ENCODE measurements at places on chromosomes 7 and 10.
A peak's percentile ranks its signal among the peaks of the same experiment; 100 is the strongest.

DNA sequence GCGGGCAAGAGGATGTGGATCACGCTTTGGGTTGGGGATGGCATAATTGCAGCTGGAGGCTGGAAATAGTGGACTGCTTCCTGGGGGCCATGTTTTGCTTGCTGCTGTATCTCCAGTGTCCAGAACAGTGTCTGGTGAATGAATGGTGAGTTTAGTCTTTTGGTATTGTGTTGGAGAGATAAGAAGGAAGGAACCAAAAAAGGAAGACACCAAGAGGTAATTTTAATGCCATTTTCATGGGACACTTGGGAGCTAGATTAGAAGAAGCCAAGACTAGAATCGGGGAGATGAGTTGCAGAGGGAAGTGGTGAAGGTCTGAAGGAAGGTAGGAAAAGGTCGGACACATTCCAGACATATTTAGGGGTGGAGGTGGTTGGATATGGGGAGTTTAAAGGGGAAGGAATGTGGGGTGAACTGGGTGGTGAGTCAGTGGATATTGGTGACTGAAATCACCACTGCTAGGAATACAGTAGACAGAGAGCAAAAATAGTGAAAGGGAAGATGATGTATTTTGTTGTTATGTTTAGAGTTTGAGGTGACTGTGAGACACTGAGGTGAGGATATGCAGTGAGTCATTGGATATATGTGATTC is 76.7 kb downstream of the CCNY start:
- DNase-seq, result no peak

DNA sequence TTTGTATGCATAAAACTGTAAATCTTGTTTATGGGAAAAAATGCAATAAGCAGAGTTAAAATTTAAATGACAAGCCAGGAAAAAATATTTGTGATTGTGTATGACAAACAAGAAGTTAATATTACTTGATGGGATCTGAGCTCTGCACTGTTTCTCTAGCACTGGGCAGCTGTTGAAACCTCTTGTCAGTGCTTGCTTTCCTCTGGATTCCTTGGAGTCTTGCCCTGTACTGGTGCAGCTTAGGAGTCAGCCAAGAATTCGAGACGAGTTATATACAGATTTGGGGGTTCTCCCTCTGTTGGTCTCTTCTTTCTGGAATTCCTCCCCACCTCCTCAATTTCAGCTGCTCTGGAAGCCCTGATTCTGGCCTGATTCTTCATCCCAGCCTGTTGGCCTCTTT is 24.3 kb upstream of the OPN4 start:
- DNase-seq, result no peak

GRCh38 chr7:97390052-97390451 is 272.6 kb downstream of the SDHAF3 start:
- no peak for DNase-seq

DNA sequence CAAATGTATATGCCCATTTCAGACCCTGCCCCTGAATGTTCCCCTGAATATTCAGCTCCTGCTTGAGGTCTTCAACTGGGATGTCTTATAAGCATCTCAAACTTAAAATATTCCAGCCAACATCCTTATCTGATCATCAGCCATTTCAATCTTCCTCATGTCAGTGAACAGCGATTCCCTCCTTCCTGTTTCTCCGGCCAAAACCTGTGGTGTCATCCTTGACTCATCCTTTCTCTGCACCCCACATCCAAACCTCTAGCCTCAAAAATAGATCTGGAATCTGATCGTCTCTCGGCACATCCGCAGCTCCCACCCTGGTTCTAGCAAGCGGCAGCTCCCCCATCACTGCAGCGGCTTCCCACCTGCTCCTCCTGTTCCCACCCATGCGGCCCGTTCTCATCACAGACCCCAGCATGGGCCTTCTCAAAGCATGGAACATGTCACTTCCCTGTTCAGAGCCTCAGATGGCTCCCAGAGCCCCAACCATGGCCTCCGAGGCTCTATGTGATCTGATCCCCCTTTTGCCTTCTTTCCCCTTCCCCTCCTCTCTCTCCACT is 165.7 kb downstream of the HECW1 start:
- DNase-seq, result no peak

- DNase-seq, result no peak
Observed at GRCh38 chr10:22750131-22750530, 35.8 kb upstream of the PIP4K2A start.

GRCh38 chr10:24554036-24554435 is 169.7 kb downstream of the ARHGAP21 start:
- DNase-seq, result no peak

DNA sequence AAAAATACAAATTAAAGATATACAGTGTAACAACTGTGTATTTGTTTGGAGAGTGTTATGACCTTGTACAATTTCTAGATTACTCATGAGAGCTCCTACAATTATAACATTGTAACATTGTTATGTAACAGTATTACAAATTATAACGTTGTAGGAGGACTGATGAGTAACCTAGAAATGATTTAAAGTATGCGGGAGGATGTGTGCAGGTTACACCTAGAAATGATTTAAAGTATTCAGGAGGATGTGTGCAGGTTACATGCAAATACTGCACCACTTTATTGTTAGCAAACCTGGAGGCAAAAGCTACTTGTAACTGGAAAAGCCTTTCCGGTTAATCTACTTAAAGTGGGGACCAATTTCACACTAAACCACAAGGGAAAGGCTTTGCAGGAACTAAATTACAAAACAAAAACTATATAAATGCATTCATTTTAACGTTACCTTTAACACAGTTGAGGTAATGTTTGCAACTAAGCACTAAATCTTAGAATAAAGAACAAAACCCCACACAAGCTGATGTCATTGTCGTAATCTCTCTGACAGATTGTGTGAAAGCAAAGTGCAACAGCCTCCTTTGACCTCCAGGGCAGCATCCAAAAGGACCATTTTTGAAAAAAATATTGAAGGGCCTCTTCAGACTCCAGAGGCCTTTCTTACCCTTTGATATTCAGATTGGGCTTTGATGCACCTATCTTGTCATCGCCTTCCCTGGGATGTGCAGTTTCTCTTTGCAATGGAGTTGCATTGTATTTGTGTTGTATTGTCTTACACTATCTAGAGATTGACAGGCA is 522.1 kb upstream of the FOXK1 start:
- DNase-seq, result no peak

DNA sequence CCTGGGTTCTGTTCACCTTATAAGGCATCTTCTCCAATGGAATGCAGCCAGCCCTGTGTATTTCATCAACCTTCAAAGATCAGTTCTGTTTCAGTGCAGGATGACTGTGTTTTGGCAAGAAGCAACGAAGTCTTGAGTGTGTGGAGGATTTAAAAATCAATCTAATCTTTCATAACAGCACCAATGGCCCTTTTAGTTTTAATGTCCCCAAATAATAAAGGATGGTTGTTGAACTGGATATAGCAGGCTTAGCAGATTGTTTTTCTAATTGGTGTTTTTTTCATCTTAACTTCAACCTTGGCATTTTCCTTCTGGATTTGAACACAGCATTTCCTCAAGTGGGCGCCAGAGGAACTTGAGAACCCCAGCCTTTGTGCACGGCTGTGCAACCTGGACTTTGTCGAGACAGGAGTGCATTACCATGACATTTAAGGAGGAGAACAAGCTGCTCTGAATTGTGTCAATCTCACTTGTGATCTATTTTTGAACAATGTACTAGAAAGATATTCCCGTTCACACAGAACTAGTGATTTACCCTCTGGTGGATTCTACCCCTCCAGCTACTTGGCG is 313.3 kb upstream of the AKR1E2 start:
- DNase-seq, result peak; percentile 75

GRCh38 chr7:142899661-142900060 is 14.1 kb upstream of the TRPV6 start:
- DNase-seq, result peak; percentile 52

GRCh38 chr7:76281706-76282343 is 20.6 kb upstream of the HSPB1 start:
- DNase-seq, result no peak

DNA sequence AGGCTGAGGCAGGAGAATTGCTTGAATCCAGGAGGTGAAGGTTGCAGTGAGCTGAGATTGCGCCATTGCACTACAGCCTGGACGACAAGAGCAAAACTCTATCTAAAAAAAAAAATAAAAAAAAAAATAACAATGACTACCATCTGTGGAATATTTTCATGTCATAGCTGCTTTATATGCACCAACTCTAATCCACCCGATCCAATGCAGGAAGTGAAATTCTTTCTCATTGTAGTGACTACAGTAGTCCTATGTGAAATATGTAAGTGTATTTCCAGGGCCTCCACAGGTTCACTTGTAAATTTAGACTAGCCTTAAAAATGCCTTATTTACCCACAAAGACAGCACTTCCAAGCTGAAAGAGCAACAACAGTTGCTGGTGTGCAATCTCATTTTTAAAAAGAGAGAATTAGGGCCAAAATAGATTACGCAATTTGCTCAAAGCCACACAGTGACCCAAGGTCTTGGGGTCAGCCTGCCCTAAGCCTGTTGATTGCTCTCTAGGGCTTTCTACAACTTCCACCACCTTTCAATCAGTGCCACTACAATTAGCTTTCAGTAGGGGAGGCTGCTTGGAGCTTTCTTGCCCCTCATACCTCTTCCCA is 25.8 kb upstream of the EGFR start:
- no peak for DNase-seq

DNA sequence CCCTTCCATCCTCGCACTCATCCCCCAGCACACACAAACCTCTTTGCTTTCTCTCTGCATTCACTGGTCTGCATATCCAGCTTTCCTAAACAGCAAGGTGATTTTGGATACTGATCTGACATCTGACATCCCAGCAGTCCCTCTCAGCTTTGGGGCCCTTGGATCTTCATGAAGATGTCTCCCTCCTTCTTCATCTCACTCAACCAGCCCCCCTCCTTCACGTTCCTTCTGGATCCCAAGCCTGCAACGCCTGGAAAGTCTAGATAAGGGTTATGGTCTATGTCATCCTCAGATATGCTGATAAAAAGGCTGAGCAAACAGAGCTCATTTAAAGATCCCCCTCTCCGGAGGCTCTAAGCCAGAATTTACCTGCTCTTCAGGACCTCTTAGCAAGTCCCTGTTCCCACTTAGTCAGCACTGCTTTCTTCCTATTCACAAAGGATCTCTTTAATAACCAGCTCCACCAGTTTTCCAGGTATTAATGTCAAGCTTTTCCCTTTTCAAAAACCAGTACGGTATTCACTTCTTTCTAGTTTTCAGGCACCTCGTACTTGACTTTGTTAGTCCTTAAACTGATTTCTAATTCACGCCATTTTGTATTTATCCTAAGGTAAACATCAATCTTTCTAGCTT is 38.9 kb downstream of the CREB3L2 start:
- peak; percentile 74 for DNase-seq

GRCh38 chr10:22821501-22821900 is 106.4 kb upstream of the ARMC3 start:
- DNase-seq, result no peak

DNA sequence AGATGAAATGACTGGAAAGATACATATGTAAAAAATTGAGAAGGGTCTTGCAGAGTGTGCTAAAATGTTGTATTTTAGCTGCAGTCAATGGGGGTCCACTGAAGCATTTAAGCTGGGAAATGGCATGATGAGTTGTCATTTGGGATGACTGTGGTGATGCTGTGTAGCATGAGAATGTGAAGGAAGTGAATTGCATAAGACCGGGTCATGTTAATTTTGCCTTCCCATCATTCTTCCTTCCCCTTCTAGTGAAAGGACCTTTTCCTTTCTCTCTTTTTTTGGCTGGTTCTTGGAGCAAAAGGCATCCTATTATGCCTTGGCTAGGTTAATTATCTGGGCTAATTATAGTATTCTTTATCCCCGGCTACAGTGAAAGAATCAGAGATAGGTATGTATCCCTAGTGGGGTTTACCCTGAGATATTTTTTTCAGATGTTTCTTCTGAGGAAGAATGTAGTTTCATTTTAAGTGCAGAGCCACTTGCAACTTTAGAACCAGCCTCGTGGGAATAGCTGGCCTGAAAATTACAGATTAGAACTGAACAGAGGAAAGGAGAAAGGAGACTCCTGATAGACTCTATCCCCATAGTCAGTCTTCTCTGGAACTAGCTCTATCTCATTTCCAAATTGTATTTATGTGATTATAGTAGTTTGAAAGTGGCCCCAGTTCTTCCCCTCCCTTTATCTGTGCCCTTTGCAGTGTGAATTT is 93.6 kb downstream of the HGF start:
- no peak for DNase-seq

DNA sequence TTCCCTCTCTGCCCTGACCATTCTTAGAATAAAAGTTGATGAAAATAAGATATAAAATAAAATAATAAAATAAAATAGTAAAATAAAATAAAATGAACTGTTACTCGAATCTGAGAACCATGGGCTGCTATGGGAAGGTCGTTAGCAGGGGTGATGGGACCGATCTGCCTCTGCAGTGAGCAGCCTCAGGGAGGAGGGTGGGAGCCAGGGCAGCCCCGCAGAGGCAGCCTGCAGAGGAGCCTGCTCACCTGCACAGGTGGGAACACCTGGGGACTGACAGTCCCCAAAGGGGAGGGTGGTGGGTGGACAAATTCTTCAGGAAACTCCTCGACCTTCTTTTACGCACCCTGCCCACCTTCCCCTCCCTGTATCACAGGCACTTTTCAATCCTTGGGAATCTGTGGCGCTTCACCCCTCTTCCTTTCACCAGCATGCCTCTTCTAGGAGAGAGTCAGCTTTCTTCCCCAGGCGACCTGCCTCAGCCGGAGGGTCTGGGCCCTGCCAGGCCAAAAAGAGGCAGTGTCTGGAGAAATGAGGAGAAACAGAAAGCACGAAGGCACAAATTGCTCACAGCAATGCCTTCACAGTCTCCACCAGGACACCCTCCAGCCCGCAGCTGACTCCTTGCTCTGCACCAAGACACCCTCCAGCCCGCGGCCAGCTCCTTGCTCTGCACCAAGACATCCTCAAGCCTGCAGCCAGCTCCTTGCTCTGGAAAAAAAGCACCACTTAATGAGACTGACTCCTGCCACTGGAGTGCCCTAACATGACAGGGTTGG is 368.4 kb upstream of the SHH start:
- DNase-seq, result peak; percentile 32

DNA sequence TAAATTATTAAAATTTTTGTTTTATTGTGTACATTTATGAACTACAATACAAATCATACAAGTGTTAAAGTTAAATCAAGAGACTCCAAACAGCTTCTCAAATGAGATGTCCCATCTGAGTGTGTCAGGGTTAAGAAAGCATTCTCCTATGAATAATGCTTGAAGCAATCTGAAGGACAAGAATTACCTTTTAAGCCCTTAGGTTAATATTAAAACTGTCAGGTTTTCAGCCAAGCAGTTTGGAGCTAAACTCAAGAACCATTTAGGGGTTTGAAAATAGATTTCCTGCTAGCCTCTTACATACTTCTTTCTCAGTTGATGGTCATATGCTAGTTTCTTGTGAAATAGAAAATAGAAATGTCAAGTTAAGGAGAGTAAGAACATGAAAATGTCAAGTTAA is 38.3 kb downstream of the LIPJ start:
- no peak for DNase-seq

- DNase-seq, result no peak
Observed at GRCh38 chr7:29606830-29607229, 43.2 kb downstream of the PRR15 start.

DNA sequence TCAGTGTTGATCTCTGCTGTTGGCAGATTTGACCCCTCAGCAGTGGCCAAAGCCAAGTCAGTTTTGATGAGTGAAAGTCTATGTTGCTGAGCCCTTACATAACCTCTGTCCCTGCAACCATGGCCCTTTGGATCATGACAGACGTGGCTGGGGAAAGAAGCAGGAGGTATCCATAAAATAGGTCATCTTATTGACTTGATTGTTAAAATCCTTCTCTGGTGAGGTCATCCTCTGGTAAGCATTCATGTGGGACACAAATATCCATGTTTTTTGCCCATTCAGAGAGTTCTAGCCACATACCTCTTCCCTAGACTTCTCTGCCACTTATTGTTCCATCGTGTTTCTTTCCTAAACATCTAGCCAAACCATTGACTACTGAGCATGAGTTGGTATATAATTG is 251.9 kb upstream of the PTER start:
- no peak for DNase-seq

GRCh38 chr10:99460070-99460469 is 29.6 kb upstream of the GOT1 start:
- no peak for DNase-seq
